ENCODE measurements at places on chromosomes 1 and 21.

DNA sequence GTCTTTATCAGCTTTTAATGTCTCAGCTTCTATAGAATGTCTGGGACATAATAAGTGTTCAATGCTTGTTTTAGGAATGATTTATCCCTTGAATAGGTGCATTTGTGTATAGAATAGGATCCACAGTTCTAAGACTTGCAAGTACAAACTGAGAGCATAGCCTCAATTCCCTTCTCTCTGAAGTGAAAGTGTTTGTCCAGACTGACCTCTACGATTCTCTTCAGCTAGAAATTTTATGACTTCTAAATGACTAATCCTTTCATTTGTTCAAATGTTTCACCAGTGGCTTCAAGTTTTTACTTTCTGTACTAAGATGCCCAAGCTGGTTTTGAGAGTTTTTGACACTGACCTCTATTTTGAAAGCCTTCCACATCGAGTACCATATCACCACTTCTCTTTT is 608.2 kb upstream of the ADGRL4 start:
- DNase-seq = no peak

GRCh38 chr1:159030311-159030710 is 20.6 kb downstream of the IFI16 start:
- no peak for DNase-seq

DNA sequence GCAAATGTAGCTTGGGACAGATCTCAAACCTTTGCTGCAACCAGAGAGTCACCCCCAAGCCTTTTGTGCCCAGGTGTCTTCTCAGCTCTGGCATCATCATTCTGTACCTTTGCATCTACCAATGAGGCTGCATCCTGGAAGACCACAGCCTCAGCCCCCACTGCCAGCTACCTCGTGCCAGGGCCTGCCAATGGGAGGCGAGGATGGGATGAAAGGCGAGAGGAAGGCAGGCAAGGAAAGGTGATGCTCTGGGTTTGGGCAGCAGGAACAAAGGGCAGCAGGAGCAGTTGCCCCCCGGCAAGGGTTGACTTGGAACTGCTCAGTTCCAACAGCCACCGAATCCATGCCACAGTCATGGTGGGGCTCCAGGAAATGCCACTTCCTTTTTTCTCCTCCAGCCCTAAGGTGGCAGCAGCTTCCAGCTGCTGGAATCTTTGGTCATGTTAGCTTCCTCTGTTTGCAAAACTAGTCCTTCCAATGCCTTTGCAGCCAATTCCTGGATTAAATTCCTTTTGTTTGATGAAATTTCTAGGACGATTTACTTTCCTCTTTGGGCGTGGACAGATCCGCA is 651.6 kb downstream of the NPHP4 start:
- DNase-seq = no peak

- DNase-seq = no peak
Observed at GRCh38 chr1:56028244-56028643, 551.1 kb downstream of the PLPP3 start.

- no peak for DNase-seq
Observed at GRCh38 chr1:111943066-111943465, 46.4 kb downstream of the KCND3 start.

- no peak for DNase-seq
Observed at GRCh38 chr1:218755128-218755527, 410.0 kb downstream of the TGFB2 start.

DNA sequence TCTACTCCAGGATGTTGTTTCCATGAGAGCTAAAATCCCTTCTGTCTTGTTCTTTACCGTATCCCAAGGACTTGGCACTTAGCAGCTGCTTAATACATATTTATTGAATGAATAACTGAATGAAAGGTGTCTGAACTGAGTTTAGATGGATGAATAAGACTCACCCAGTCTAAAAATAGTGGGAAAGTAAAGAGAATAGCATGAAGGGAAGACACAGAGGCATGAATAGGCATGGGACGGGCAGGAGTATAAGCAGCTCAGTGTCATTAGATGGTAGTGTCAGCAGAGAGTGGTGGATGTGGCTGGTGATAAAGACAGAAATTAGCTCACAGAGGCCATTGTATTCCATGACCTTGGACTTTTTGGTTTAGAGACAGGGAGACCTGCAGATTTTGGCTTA is 9.2 kb downstream of the IL12RB2 start:
- DNase-seq = no peak

GRCh38 chr1:69585666-69586065 is 17.9 kb downstream of the LRRC7 start:
- DNase-seq = no peak

DNA sequence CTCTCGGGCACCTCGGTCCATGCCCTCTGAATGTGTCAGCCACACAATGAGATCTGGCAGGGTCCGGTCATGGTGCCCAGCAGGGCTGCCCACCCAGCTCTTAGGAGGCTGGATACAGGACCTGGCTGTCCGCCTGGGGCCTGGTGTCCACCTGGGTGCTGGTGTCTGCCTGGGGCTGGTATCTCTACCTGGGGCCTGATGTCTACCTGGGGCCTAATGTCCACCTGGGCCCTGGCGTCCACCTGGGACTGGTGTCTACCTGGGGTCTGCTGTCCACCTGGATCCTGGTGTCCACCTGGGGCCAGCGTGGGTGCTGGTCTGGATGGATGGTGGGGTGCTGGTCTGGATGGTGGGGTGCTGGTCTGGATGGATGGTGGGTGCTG is 45.1 kb upstream of the ACTRT2 start:
- DNase-seq = peak; percentile 50

DNA sequence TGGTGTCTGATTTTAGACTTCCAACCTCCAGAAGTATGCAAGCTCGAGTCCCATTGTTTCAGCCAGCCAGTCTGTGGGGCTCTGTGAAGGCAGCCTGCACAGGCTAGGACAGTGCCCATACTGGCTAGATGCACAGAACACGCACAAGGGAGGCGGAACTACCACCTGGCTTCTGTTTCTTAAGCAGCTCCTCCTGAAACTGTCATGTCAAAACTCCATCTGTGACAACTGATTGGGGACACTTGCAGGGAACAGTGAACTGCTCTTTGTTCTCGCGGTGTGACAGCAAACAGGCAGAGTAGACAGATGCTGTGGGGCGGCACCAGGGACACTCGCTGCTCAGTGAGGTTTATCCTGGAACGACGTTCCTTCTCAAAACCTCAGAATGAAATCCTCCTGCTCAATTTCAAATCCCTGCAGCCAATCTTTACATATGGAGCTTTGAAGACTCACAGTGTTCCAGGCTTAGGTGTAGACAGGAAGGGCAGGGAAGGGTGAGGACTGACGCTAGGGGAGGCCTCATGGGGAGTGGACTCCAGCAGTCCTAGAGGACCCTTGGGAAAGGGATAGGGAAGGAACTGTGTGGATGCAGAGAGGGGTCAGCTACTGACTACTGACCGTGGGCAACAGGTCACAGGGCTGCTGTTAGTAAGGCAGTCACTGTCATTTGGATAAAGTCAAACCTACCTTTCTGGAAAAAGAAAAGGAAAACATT is 73.8 kb downstream of the ERG start:
- no peak for DNase-seq

- DNase-seq = no peak
Observed at GRCh38 chr1:94823116-94823515, 3.0 kb downstream of the SLC44A3 start.

DNA sequence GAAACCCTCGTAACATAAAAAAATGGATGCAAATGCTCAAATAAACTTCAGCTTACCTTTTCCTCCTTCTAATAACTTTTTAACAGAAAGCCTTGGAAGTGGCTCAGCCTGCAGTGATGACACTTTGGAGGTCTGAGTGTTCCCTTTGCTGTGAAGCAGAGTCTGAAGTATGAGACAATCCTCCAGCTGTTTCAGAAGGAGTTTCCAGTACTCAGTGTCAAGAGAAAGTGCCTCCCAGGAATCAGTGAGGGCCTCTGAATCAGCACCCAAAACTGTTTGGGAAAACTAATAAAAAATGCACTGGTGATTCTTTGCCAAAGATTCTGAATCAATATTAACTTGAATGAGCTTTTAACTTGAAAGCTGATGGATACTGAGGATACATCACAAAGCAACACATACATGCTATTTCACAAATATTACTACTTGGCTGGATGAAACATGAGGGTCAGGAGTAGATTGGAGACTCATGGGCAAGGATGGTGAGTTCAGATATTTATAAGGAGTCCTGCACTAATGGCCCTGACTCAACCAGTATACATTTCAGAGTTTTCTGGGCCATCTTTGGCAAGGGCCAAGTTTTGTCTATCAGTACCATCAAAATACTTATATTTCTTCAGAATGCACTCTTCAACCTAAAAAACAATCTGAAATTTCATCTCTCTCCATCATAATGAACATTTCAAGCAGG is 77.0 kb downstream of the IARS2 start:
- no peak for DNase-seq

- DNase-seq = no peak
Observed at GRCh38 chr1:17069452-17070162, 15.8 kb upstream of the SDHB start.

GRCh38 chr1:60994369-60994768 is 88.0 kb upstream of the NFIA start:
- DNase-seq = no peak

DNA sequence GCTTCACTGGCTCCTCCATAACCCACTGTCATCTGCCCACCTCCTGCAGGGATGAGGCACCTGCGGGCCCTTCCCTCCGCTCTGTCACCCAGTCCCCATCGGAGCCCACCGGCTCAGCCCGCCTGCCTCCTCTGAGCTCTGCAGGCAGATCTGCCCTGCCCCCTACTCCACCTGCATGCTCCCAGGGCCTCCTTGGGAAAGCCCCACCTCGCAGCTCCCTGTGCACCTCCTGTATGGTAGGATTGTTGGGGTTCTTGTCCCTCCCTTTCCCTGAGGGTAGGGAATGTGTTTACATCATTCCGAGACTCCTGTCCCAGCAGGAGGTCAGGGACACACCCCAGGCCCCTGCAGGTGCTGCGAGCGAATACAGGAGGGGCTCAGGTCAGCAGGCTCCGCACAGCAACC is 50.5 kb downstream of the SIK1 start:
- DNase-seq = no peak

- no peak for DNase-seq
Observed at GRCh38 chr1:83770319-83770661, 228.6 kb downstream of the TTLL7 start.

GRCh38 chr1:186139115-186139514 is 235.9 kb downstream of the TPR start:
- DNase-seq = no peak

DNA sequence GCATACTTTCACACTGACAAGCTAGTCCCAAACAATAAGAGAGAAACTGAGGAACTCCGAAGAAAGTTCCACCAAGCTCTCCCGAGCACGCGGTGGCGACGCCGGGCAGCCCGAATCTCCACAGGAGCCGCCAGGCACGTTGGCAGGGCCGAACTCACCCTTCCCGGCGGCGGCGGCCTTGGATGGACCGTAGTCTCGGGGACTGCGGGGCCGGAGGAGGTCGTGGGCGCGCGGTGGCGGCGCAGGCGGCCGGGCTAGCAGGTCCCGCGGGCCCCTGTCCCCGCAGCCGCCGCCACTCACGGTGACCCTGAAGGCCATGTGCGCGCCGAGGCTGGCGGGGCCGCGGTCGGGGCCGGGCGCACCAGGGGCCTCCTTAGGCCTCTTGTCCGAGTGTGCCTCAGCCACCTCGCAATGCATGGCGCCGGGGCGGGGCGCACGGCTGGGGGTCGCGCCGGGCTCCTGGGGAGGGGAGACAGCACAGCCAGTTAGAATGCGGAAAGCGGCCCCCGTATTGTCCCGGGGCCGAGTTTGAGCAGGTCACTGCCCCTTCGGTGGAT is 1.2 kb downstream of the GLIS1 start:
- DNase-seq = no peak

DNA sequence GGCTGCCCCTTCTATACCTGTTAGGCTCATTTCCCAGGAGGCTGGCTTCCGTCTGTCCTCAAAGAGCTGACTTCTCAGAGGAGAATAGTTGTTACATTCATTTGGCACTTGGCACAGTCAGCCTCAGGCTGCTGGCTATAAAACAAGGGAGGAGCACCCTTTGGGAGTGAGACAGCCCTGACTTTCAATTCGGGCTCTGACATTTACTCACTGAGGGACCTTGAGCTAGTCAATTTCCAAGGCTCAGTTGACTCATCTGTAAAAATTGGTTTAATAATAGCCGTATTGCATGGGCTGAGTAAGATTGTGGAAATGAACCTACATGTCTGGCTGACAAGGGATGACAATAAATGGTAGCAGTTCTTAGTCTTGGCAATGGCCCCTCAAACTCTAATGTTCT is 13.7 kb downstream of the ALX3 start:
- DNase-seq = no peak

DNA sequence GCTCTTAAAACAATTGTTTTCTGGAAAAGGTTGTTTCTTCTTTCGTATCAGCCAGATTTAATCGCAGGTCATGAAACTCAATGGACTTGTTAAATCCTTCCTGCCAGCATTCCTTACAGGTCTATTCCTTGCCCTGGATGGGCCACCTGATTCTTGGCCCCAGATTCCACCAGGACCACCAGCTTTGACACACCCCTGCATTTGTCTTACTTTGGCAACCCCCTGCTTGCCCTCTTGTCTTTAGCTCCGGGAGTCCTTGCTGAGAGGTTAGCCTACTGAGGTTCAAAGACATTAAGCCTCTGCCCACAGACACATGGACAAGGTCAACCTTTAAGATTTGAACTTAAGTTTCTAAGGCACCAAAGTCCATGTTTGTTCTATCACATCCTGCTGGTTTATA is 27.1 kb upstream of the DAB1 start:
- DNase-seq = no peak

- DNase-seq = no peak
Observed at GRCh38 chr1:167996266-167996665, 59.4 kb upstream of the MPC2 start.

GRCh38 chr1:216904471-216904870 is 181.2 kb upstream of the ESRRG start:
- no peak for DNase-seq

GRCh38 chr1:107954126-107954525 is 10.9 kb downstream of the VAV3 start:
- DNase-seq = no peak

DNA sequence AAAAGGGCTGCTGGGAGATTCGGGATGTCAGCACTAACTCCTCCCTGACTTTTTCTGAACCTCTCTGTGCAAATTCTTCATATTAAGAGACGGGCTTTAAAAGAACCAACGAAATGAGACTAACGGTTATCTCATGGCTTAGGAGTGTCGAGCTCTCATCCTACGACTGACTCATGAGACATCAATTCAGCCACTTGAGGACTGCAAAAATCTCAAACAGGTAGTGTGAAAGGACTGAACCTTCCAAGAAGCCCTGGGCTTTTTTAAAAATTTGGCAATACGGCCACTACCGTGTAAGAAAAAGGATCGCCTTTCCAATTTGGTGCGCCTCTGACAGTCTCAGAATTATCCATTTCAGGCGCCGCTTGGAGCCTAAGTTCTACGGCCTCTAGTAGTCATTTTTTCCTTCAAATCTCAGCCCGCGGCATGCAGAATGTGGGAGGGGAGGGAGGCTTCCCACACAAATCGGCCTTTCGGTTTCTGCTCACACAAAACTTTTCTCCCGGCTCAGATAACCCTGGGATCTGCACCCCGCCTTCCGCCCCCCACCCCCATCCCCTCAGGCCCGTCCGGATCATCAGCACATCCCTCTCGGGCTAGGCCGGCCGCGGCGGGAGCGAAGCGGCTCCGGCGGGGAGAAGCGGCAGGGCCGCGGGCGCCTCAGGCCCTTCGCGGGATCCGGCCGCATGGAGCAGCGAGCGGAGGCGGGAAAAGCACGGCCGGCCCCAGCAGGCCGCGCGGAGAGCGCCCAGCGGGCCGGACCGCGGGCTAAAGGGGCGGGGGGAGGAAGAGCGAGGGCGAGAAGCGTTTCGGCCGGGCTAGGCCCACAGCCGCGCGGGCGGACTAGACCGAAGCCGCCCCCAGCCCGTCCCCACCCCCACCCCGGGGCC is 618 bp downstream of the HNRNPR start:
- no peak for DNase-seq
